ENCODE measurements at places on chromosomes 6 and 20.

DNA sequence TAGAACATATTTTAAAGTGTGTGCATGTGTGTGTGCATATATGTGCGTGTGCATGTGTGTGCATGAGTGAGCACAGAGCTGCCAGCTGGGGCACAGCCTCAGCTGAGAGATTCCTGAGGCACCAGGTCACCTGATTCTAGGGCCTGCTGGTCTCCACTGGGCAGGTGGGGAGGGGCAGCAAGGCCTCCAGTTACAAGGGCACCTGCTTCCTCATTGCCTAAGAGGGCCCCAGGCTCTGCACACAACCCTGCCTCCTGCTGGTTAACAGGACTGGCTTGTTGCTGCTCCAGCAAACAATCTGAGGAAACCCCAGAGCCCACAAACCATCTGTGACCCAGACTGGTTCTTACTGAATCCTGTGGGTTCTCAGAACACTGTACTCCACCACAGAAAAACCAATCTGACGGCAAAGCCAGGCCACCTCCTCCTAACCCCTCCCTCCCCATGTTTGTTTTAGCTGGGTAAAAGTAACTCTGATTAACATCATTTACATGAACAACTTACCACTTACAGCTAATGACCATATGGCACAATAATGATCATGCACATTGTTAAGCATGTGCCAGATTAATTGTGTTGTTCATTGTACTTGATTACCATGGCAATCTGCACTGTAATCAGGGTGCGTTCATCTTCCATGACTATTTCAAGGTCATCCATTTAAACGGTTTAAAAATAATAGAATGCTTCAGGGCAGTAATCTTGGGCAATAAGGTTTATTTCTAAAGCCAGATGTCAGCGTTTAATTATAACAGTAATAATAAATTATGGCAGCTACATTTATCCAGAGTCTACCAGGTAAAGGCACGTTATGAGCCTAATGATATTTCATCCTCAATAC lies 23.1 kb upstream of the UBE2J1 start:
- H3K27ac ChIP-seq, result no peak overlapping the region
- H3K4me3 ChIP-seq, result no peak overlapping the region
- peak; percentile 89 for DNase-seq
- H3K36me3 ChIP-seq, result no peaks in the 10 kb centered on the region

DNA sequence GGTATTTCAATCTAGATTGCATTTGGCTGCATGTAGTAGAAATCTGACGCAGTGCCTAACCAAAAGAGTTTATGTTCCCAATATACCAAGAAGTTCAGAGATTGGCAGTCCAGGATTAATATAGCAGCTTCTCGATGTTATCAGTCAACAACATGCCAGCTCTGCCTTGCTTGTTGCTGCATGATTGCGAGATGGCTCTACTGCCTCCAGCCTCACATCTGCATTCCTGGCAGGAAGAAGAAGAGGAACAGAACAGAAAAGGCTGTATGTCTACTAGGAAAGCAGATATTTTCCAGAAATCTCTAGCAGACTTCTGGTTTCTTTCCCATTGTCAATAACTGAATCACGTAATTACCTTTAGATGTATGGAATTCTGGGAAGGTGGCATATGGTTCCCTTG lies 60.8 kb downstream of the SLC35D3 start:
- no peak overlapping the region for H3K27ac ChIP-seq
- no peak overlapping the region for H3K4me3 ChIP-seq
- DNase-seq, result no peak
- no peaks in the 10 kb centered on the region for H3K36me3 ChIP-seq
- no peaks in the 10 kb centered on the region for H3K4me1 ChIP-seq
- H3K27me3 ChIP-seq, result peaks cover 21% of the 10 kb centered on the region

DNA sequence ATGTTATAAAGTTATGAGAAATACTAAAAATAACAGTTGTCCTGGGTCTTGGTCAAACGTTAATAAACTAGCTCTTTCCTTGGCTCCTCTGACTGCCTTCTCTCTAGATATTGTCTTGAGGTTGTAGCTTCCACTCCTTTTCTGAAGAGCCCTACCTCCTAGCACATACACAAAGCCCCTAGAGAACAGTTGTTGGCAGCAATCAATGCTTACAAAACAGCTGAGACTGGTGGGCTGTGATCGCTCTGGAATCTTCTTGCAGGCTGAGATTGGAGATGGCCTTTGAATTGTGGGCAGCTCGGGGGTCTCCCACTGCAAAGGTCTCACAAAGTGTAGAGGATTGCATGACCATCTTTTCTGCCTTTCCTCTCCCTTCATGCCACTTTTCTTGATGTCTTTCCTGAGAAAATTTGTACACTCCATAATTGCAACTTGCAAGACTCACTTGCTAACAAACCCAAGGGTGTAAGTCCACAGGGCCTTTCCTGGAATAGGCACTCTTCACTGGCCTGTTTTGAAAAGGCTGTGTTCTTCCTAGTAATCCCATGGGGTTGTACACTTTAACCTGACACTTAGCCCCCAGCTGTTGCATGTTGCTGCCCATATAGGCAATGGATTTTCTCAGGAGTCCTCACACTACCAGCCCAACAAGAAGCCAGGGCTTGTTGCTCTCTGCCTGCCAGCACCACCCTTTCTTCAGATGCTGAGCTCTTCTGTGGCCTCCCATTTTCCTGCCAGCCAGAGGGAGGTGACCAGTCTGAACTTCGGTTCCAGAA lies 99.9 kb downstream of the TCP11 start:
- no peaks in the 10 kb centered on the region for H3K27me3 ChIP-seq
- no peak overlapping the region for H3K4me3 ChIP-seq
- DNase-seq, result no peak
- no peak overlapping the region for H3K27ac ChIP-seq

GRCh38 chr20:37714978-37715672 lies 21.3 kb downstream of the CTNNBL1 start:
- DNase-seq, result no peak
- no peaks in the 10 kb centered on the region for H3K4me1 ChIP-seq
- H3K36me3 ChIP-seq, result peaks cover 2% of the 10 kb centered on the region
- H3K4me3 ChIP-seq, result no peak overlapping the region
- no peaks in the 10 kb centered on the region for H3K27me3 ChIP-seq
- H3K27ac ChIP-seq, result no peak overlapping the region

- no peaks in the 10 kb centered on the region for H3K36me3 ChIP-seq
- DNase-seq, result no peak
- no peak overlapping the region for H3K27ac ChIP-seq
These were observed 116.5 kb downstream of the COL12A1 start for GRCh38 chr6:75089151-75089897.

DNA sequence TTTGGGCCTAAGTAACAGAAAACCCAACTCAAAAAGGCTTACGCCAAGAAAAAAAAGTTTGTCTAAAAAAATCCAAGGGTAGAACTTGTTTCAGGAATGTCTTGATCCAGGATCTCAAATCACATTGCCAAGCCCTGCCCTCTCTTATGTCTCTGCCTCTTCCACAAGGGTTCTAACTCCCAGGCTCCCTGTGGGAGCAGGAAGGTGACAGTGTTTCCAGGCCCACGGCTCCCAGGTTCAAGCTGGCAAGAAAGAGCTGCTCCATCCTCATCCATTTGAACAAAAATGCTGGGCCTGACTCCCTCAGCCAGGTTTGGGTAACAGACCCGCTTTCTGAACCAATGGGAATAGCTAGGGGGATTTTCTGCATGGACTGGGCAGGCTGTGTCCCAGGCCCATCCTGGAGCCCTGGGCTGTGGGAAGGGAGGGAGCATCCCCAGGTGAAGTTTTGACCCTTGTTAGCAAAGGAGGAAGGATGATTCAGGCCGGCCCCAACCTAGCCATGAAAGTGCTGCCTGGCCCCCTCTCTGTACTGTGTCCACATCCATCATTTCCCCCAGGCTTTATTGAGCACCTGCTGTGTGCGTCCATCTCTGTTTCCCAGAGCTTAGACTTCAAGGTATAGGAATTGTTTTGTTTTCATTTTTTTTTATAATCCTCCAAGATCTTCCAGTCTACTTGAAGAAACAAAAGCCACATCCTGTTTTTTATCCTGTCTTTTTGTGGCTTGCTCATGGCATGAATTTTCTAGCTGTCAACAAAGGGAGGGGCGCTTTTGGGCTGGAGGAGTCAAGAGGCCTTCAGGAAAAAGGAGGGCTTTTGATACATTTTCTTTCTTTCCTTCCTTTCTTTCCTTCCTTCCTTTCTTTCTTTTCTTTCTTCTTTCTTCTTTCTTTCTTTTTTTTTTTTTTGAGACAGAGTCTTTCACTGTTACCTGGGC lies 159.8 kb downstream of the TFAP2C start:
- no peak overlapping the region for H3K27ac ChIP-seq
- no peaks in the 10 kb centered on the region for H3K36me3 ChIP-seq
- H3K4me1 ChIP-seq, result no peaks in the 10 kb centered on the region
- DNase-seq, result no peak
- H3K4me3 ChIP-seq, result no peak overlapping the region

- H3K27ac ChIP-seq, result no peak overlapping the region
- H3K27me3 ChIP-seq, result no peaks in the 10 kb centered on the region
- DNase-seq, result no peak
- H3K36me3 ChIP-seq, result no peaks in the 10 kb centered on the region
These were observed 31.1 kb upstream of the CARMIL1 start for GRCh38 chr6:25248123-25248522.

DNA sequence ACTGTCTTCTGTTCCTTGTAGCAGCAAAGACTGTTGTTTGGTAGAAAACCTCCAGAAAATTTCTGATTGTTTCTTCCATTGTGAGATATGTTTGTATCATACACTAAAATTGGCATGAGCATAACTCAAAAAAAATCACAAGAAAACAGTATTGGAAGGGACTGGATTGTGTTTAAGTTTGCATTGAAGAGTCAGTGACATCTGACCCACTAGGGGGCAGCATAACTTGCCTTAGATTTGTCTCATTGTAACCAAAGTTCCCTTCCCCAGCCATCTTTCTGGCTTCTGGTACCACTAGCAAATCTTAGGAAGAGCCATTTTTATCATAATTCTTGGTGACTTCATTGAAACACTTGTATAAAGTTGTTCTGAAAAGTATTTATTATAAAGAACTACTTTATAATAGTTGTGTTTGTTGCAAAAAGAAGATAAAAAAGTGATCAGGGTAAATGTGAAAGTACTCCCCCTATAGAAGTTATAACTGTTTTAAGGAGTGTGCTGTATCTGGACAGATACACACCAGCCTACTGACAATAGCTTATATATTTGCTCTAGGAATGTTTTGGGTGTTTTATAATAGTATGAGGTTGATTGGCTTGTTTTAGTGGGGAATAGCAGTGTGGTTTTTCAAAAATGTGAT lies 7.7 kb downstream of the CSTF1 start:
- H3K36me3 ChIP-seq, result peaks cover 88% of the 10 kb centered on the region
- peak; percentile 52 for DNase-seq
- H3K27ac ChIP-seq, result no peak overlapping the region
- no peak overlapping the region for H3K4me3 ChIP-seq
- no peaks in the 10 kb centered on the region for H3K4me1 ChIP-seq
- no peaks in the 10 kb centered on the region for H3K27me3 ChIP-seq

GRCh38 chr6:87820343-87820984 lies 118.4 kb upstream of the AKIRIN2 start:
- no peak for DNase-seq
- H3K4me1 ChIP-seq, result peaks cover 2% of the 10 kb centered on the region
- no peak overlapping the region for H3K27ac ChIP-seq

DNA sequence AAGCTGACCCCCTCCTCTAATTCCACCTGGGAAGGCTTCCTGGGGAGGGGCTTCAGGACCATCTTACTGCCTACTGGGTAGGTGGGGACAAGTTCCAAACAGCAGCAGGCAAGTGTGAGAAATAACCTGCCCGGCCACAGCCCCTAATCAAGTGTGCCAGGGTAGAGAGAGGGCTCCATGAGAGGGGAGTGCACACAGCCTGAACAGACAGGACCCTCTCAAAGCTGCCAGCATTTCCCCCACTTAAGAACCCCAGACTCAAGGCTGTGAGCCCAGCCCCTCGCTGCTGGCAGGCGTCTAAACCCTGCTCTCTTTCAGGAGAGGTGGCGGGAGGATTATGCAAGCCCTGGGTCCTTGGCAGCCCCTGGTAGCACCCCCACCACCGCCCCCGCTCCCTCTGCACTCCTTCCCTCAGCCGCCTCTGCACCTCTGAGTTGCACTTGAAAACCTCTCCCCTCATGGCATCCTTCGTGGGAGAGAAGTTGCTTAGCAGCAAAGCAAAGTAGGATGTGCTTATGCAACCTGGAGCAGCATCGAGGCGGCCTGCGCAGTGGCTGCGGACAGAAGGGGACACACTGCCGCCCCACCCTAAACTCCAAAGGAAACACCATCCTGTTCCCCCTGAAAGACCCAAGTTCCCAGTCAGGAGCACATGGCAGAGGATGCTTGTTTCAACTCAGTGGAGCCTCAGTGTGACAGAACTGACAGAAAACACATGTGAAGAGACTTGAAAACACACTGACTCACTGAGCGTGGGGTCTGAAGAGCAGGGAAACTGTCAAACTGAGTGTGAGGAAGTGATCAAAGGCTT lies 10.5 kb downstream of the DDRGK1 start:
- H3K4me1 ChIP-seq, result no peaks in the 10 kb centered on the region
- H3K27me3 ChIP-seq, result no peaks in the 10 kb centered on the region
- peaks cover 79% of the 10 kb centered on the region for H3K36me3 ChIP-seq
- DNase-seq, result no peak
- no peak overlapping the region for H3K27ac ChIP-seq

DNA sequence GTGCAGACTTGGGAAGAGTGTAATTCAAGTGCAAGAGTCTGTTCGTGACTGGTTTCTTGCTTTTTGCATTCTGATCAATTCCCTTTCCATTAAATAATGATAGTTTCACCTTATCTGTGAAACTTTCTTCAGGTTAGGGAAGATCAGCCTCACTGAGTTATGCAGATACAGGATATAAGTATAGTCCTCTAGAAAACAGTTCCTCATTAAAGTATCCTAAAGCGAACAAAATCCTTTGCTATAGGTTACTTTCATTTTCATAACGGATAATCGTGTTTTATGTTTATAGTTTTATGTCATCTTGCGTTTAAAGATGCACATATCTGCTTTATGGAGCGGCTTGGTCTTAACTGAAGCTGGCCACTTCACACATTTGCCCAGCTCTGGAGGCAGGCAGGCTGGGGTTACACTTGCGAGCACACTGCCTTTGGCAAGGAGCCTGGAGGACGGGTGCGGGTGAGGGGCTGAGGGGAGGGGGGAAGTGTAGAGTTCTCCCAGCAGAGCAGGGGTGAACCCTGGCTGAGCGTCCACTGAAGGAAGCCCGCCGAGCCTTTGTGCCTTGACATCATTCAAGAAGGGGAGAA lies 123.5 kb upstream of the IFNGR1 start:
- peak overlapping the region; percentile 42 for H3K4me3 ChIP-seq
- no peaks in the 10 kb centered on the region for H3K36me3 ChIP-seq
- no peaks in the 10 kb centered on the region for H3K27me3 ChIP-seq
- no peak for DNase-seq

DNA sequence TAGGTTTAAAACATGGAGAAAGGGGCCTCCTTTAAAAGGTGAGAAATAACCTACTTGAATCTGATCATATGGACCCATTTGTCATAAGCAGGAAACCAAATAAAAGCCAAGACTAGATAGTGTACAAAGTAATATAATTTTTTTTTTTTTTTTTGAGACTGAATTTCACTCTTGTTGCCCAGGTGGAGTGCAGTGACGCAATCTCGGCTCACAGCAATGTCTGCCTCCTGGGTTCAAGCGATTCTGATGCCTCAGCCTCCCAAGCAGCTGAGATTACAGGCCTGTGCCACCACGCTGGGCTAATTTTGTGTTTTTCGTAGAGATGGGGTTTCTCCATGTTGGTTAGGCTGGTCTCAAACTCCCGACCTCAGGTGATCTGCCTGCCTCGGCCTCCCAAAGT lies 89.2 kb downstream of the SASH1 start:
- H3K4me3 ChIP-seq, result no peak overlapping the region
- H3K27ac ChIP-seq, result no peak overlapping the region
- H3K4me1 ChIP-seq, result no peaks in the 10 kb centered on the region
- H3K27me3 ChIP-seq, result no peaks in the 10 kb centered on the region
- H3K36me3 ChIP-seq, result no peaks in the 10 kb centered on the region
